PC-3 (cell line): ENCODE measurements at places on chromosomes 6 and 20. TPM values are rescaled to one million over a fixed set of nuclear protein-coding genes. Genes with fewer than 3 reads are reported as not detected.

- no peaks in the 10 kb centered on the region for H3K36me3 ChIP-seq
- no peaks in the 10 kb centered on the region for H3K27me3 ChIP-seq
- no peak overlapping the region for H3K4me3 ChIP-seq
- DNase-seq = peak; percentile 83
Observed at GRCh38 chr6:110643175-110643574, 166.8 kb upstream of the SLC22A16 start.

The MYO6 gene
- 10.2 and 13.8 TPM in 2 replicates for total RNA-seq

DNA sequence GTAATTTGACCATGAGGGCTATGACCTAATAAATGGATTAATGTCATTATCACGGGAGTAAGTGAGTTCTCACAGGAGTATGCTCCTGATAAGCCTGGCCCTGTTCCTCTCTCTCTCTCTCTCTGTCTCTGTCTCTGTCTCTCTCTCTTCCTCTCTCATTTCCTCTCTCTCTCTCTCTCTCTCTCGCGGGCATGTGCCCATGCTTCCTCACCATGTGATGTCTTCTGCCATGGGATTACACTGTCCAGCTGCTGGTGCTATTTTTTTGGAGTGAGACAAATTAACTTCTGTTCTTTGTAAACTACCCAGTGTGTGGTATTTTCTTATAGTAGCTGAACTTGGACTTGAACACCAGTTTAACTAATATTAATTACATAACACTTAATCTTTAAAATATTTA, 374.3 kb upstream of the GJE1 start:
- H3K27me3 ChIP-seq = no peaks in the 10 kb centered on the region
- no peaks in the 10 kb centered on the region for H3K4me1 ChIP-seq
- no peak overlapping the region for H3K27ac ChIP-seq
- H3K4me3 ChIP-seq = no peak overlapping the region

The TXLNB gene
- total RNA-seq = 0.22 TPM in 1 of 2 replicates, not detected in the other

The ULBP2 gene
- 5.8 and 8.1 TPM in 2 replicates for total RNA-seq

DNA sequence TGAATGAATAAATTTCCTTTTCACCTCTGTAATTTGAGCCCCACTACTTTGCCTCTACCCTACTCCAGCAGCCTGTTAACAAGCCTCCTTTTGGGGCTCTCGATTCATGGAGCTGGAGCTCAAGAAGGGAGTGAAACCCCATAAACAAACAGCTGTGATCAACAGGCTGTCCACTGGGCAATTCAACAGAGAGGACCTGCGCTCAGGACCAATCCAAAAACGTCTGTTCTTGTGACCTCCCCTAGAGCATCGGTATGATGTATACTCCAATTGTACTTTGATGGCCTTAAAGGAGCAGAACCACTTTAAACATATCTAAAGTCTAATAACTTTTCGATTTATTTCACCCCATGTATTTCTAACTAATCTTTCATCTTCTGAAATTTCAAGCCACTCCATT, 37.4 kb downstream of the HIVEP2 start:
- H3K27ac ChIP-seq = no peak overlapping the region
- H3K4me1 ChIP-seq = peaks cover 22% of the 10 kb centered on the region
- no peak for DNase-seq
- no peaks in the 10 kb centered on the region for H3K27me3 ChIP-seq
- H3K36me3 ChIP-seq = no peaks in the 10 kb centered on the region

GRCh38 chr20:63125838-63126601, 89.9 kb downstream of the YTHDF1 start:
- H3K36me3 ChIP-seq = no peaks in the 10 kb centered on the region
- H3K4me1 ChIP-seq = peaks cover 32% of the 10 kb centered on the region
- H3K27ac ChIP-seq = no peak overlapping the region
- no peak overlapping the region for H3K4me3 ChIP-seq
- H3K27me3 ChIP-seq = peaks cover 4% of the 10 kb centered on the region; the same call in 1 of the 2 replicates

DNA sequence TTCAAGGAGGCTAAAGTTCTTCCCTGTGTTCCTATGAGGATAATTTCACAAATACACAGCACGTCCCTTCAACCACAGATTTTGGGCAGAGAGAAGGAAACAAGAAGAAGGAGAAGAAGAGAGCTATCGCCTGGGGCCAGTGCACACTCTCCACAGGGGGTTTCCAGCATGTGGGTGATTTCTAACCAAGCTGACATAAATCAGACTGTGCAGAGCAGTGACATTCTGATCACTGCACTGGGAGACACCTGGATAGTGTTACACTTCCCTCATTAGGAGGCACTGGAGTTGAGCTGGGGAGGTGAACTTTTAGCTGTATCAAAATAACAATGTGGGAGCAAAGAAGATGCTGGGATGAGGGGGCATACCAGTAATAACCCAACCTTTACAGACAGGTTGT, 71.8 kb upstream of the CENPW start:
- no peak for DNase-seq
- H3K36me3 ChIP-seq = no peaks in the 10 kb centered on the region
- H3K27me3 ChIP-seq = no peaks in the 10 kb centered on the region
- no peaks in the 10 kb centered on the region for H3K4me1 ChIP-seq
- H3K4me3 ChIP-seq = no peak overlapping the region

The RBM24 gene
- total RNA-seq = 2.0 and 3.2 TPM in 2 replicates

The BMP6 gene
- total RNA-seq = 0.15 and 1.3 TPM in 2 replicates

GRCh38 chr6:145018027-145018426, 717.3 kb downstream of the EPM2A start:
- no peaks in the 10 kb centered on the region for H3K27me3 ChIP-seq
- H3K27ac ChIP-seq = no peak overlapping the region
- no peaks in the 10 kb centered on the region for H3K36me3 ChIP-seq
- H3K4me3 ChIP-seq = no peak overlapping the region

DNA sequence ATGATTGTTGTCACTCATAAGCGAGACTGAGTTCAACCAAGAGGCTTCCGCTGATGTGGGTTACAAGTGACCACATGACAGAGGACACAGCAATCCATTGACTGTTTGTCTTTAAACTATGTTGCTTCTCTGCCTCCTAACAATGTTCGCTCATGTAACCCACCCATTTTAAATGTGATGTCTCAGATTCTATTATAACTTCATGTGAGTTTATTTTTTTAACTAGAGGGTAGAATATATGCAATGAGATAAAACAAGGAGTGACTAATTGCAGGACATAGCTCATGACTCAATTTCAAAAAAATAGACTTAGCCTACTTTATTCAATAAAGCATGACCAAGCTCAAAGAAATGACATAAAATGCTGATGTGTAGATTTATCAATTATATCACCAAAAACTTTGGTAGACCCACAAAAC, 119.2 kb upstream of the SASH1 start:
- H3K27me3 ChIP-seq = no peaks in the 10 kb centered on the region
- H3K36me3 ChIP-seq = no peaks in the 10 kb centered on the region
- H3K4me3 ChIP-seq = no peak overlapping the region
- DNase-seq = peak; percentile 14
- H3K4me1 ChIP-seq = peaks cover 10% of the 10 kb centered on the region; the same call in 1 of the 2 replicates
- H3K27ac ChIP-seq = no peak overlapping the region

The MATN4 gene
- total RNA-seq = 0.33 TPM in 1 of 2 replicates, not detected in the other

The DNAAF9 gene
- 2.3 and 2.5 TPM in 2 replicates for total RNA-seq

DNA sequence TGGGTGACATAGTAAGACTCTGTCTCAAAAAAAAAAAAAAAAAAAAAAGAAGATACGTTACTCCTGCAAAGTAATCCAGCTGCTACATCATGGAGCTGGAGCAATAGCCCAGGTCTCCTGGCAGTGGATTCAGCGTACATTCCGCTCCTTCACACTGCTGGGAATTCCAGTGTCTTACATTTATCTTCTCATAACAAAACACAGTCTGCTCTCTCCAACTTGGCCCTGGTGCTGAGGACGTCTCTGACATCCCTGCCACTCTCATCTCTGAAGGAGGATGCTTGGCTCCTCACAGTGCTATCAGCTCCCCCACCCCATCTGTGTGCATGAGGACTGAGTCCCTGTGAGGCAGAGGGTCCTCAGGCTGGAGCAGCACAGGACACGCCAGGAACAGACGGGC, 529.8 kb downstream of the CD83 start:
- no peaks in the 10 kb centered on the region for H3K27me3 ChIP-seq
- H3K4me3 ChIP-seq = no peak overlapping the region
- peaks cover 9% of the 10 kb centered on the region for H3K4me1 ChIP-seq
- H3K27ac ChIP-seq = no peak overlapping the region

- no peak overlapping the region for H3K27ac ChIP-seq
- H3K36me3 ChIP-seq = no peaks in the 10 kb centered on the region
- no peak overlapping the region for H3K4me3 ChIP-seq
Observed at GRCh38 chr6:30272032-30272431, 54.7 kb upstream of the TRIM39 start.

DNA sequence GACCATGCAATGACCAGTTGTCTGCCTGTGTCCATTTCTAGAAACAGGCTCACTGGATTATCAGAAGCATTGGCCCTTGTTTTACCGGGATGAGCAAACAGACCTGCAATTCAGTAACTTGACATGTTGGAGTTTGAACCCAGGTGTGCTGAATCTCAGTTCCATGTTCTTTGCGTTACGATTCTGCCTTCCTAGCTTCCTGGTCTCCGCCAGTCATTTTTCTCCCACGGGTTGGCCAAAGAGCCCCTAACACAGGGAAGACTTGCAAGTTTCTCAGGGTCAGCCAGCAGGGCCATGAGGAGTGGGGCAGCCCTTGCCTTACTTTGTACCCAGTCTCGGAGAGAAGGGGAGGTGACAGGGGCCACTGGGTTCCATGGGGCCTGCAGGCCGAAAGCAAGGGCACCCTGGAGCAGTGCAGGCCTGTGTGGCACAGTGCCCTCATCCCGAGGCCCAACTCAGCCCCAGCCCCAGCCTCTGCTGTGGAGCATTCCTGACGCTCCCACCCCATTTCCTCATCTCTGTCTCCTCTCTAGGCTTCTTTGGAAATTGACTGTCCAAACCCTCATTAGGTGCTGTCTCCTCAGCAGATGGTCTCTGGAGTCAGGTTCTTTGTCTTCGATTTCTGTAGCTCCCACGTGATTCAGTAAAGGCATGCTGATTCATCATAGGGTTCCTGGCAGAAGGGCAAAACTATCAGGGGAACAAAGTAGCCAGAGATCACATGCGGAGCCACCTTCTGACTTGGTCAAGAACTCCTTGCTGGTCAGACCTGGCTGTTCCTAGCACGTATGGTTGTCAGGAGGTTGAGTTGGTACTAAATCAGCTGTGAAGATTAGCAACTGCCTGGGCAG, 23.6 kb downstream of the CDS2 start:
- H3K4me1 ChIP-seq = peaks cover 34% of the 10 kb centered on the region
- H3K36me3 ChIP-seq = no peaks in the 10 kb centered on the region
- H3K27ac ChIP-seq = no peak overlapping the region; the same call in 1 of the 2 replicates
- peak; percentile 25 for DNase-seq
- no peaks in the 10 kb centered on the region for H3K27me3 ChIP-seq
- H3K4me3 ChIP-seq = no peak overlapping the region

DNA sequence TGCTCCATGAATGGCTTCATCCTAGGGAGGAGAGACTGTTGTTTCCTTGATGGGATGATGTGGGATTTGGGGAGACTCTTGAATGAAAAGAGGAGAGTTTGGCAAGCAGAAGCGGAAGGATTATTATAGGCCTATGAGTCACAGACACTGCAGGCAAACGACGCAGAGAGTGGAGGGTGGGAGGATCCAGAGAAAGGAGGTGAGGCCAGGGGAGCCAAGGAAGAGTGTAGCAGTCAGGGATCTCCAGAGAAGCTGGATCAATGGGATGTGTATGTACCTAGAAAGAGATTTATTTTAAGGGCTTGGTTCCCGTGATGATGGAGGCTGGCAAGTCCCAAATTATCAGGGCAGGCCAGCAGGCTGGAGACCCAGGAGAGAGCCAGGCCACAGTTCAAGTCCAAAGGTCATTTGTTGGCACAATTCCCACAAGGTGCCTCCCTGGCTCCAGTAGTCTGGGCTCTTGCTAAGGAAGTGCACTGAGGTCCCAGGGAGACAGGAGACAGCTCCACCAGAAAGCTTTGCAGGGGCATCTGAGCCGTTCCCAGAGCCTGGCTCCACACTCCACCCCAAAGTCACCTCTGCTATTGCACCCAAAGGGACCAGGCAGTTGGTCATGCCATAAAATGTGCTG, 76.0 kb downstream of the ADTRP start:
- DNase-seq = peak; percentile 66
- no peaks in the 10 kb centered on the region for H3K36me3 ChIP-seq
- no peak overlapping the region for H3K4me3 ChIP-seq
- H3K27ac ChIP-seq = peak overlapping the region; percentile 12; the same call in 1 of the 2 replicates

DNA sequence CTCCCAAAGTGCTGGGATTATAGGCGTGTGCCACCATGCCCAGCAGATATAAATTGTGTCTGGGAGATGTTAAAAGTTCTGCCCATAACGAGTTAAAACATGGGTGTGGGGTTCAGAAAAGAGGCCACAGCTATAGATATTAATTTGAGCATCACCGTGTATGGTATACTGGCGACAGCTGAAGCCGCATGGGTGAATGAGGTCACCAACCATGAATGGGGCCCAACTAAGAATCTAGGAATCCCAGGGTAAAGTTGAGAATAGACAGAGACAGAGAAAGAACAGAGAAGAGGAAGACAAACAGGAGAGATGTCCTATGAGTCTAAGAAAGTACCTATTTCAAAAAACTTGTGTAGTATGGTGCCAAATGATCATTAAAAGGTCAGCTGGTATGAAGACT, 50.9 kb downstream of the ILRUN start:
- no peak overlapping the region for H3K27ac ChIP-seq
- no peaks in the 10 kb centered on the region for H3K4me1 ChIP-seq
- H3K4me3 ChIP-seq = no peak overlapping the region
- no peak for DNase-seq
- H3K36me3 ChIP-seq = peaks cover 7% of the 10 kb centered on the region; the same call in 1 of the 2 replicates

- no peak for DNase-seq
- peaks cover 11% of the 10 kb centered on the region for H3K4me1 ChIP-seq
- H3K27ac ChIP-seq = no peak overlapping the region
- H3K27me3 ChIP-seq = no peaks in the 10 kb centered on the region
- H3K36me3 ChIP-seq = peaks cover 26% of the 10 kb centered on the region
Observed at GRCh38 chr20:3047486-3048419, 1.9 kb downstream of the MRPS26 start.

The HLA-DMA gene
- 1.7 and 3.0 TPM in 2 replicates for total RNA-seq

The TRIM31 gene
- 0.11 and 0.52 TPM in 2 replicates for total RNA-seq

DNA sequence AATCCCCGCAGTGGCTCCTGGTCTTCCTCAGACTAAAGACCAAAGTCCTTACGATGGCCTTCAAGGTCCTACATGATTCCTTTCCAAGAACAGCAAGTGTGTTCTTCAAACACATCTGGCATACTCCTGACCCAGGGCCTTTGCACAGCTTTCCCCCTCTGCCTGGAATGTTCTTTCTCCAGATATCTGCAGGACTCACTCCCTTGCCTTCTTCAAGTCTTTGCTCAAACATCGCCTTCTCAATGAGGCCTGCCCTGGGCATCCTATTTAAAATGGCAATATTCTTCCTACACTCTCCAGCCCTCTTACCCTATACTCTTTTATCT, 30.2 kb downstream of the VEGFA start:
- no peaks in the 10 kb centered on the region for H3K27me3 ChIP-seq
- DNase-seq = no peak
- peaks cover 35% of the 10 kb centered on the region for H3K4me1 ChIP-seq
- no peak overlapping the region for H3K27ac ChIP-seq
- H3K4me3 ChIP-seq = no peak overlapping the region
